Activated T-helper 17 cell treated with anti-CD3 and anti-CD28 coated beads, Interleukin-2, amount 50 U/mL, for 72 hours (primary cell): ENCODE measurements at places on chromosomes 12 and 14.

DNA sequence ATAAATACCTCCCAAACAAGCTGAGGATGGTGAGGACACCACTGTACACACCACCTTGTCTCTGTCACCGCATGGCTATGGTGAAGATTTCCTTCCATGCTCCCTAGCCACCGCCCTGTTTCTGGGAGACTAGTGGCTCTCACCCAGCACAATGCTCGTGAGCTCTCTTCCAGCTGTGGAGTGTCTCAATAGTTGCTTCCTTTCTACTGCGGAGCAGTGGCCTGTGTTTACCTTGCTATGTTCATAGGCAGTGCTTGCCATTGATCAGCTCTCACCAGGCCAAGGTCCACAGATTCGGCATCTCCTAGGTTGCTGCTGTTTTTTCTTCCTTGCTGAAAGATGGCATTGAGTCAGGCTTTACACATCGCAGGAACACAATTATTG lies 313.6 kb upstream of the RTL1 start:
- no peak for ATAC-seq
- no peak overlapping the region for H3K27ac ChIP-seq
- peaks cover 11% of the 10 kb centered on the region for H3K27me3 ChIP-seq
- H3K4me1 ChIP-seq = no peaks in the 10 kb centered on the region
- no peak overlapping the region for H3K4me3 ChIP-seq
- no peaks in the 10 kb centered on the region for H3K36me3 ChIP-seq

- ATAC-seq = no peak
- no peak overlapping the region for H3K27ac ChIP-seq
- peaks cover 32% of the 10 kb centered on the region for H3K36me3 ChIP-seq
- H3K4me3 ChIP-seq = no peak overlapping the region
Observed at GRCh38 chr12:121775501-121775900, 18.0 kb downstream of the RHOF start.

DNA sequence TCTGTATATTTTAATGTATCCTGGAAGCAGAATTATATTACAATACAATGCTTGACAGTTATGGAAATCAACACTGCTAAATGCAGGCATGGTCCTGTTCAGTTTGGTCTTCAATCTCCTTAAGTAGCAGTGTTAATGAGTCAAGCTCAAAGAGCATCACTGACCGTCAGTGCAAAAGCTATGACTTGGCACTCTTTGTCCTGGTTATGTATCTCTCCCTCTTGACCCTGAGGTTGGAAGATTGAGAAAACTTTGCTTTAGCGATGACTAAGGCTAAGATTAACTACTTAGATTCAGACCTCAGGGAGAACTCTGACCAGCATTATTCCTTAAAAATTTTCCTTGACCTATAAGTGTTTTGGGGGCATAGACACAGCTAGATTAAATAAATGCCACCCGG lies 10.9 kb downstream of the CLEC7A start:
- H3K36me3 ChIP-seq = no peaks in the 10 kb centered on the region
- no peak overlapping the region for H3K4me3 ChIP-seq
- ATAC-seq = no peak
- no peaks in the 10 kb centered on the region for H3K4me1 ChIP-seq
- H3K27me3 ChIP-seq = no peaks in the 10 kb centered on the region
- H3K27ac ChIP-seq = no peak overlapping the region

- H3K4me3 ChIP-seq = no peak overlapping the region
- no peaks in the 10 kb centered on the region for H3K27me3 ChIP-seq
- H3K27ac ChIP-seq = no peak overlapping the region
- H3K36me3 ChIP-seq = no peaks in the 10 kb centered on the region
- H3K4me1 ChIP-seq = no peaks in the 10 kb centered on the region
Observed at GRCh38 chr12:22266101-22266500, 68.4 kb downstream of the ST8SIA1 start.

DNA sequence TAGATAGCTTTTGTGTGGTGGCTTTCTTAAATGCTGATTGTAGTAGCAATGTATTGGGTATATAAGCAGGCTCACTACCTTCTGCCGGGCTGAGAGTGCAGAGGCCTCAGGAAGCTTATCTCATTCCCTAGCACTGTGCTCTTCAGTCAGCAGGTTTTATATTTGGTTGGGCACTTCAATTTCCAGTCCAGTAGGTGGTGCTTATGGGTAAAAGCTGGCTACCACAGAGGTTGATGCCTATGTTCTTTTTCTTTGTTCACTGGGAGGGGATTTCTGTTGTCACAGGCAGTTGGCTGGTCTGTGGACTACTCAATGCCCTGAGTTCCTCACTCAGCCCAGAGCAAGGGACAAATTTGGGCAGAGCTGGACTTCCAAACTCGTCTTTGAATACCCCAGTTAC lies 43.0 kb upstream of the GLIPR1 start:
- no peak overlapping the region for H3K4me3 ChIP-seq
- peak; percentile 89 for ATAC-seq
- H3K36me3 ChIP-seq = no peaks in the 10 kb centered on the region
- no peaks in the 10 kb centered on the region for H3K4me1 ChIP-seq
- H3K27me3 ChIP-seq = peaks cover 8% of the 10 kb centered on the region
- peak overlapping the region; percentile 28 for H3K27ac ChIP-seq

GRCh38 chr14:51424041-51424440 lies 184.0 kb downstream of the TMX1 start:
- H3K36me3 ChIP-seq = no peaks in the 10 kb centered on the region
- H3K4me1 ChIP-seq = peaks cover 9% of the 10 kb centered on the region
- H3K27ac ChIP-seq = no peak overlapping the region
- ATAC-seq = no peak
- H3K27me3 ChIP-seq = peaks cover 6% of the 10 kb centered on the region

DNA sequence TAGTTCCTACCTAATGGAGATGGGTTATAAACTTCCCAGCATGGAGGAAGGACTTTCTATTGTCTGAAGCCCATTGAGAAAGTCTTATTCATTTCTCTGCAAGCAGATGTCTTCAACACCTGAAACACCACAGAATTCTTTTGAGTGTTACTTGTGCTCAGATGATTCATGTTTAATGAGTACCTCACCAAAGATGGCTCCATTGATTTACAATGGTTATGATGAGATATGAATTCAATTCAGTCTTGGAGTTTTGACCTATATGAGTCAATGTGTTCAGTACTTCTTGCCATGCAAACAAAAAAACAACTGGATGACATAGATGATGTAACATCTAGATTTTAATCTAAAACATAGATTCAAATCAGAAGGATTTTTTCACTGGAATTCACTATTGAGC lies 15.4 kb upstream of the PAWR start:
- no peak overlapping the region for H3K27ac ChIP-seq
- no peaks in the 10 kb centered on the region for H3K4me1 ChIP-seq
- peaks cover 3% of the 10 kb centered on the region for H3K27me3 ChIP-seq

DNA sequence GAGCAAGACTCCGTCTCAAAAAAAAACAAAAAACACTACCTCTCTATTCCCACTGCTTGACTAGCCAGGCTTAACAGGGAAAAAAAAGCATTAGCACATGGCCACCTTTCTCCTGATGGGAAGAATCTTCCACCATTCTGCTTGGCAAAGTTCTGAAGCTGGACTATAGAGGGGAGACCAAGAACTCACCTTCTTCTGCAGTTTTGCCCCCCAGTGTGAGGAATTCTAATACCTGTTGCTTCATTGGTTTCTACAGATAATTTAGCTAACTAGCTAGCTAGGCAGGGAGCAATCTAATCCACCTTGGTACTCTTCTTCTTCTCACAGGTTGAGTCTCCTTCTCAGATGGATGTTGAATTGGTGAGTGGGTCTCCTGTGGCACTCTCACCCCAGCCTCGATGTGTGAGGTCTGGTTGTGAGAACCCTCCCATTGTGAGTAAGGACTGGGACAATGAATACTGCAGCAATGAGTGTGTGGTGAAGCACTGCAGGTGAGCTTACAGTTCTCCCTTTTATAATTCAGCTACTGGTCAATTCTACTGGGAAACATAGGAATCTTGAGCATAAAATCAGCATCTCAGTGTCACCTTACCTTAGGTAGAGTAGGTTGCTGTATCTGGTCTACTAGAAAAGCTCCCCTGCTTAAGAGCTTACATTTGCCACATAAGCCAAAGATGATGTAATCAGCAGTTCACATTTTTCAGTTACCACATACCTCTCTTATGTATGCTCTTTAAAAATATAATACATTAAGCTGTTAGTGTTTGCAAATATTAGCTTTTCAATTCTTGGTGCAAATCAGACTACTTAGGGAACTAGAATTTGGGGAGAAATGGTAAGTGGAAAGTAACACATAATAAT lies 16.0 kb downstream of the METTL3 start:
- peaks cover 100% of the 10 kb centered on the region for H3K36me3 ChIP-seq
- no peak overlapping the region for H3K4me3 ChIP-seq
- no peak for ATAC-seq
- no peaks in the 10 kb centered on the region for H3K27me3 ChIP-seq
- peaks cover 7% of the 10 kb centered on the region for H3K4me1 ChIP-seq
- no peak overlapping the region for H3K27ac ChIP-seq

GRCh38 chr12:122155705-122156104 lies 18.3 kb downstream of the IL31 start:
- H3K36me3 ChIP-seq = no peaks in the 10 kb centered on the region
- no peaks in the 10 kb centered on the region for H3K27me3 ChIP-seq
- no peak overlapping the region for H3K4me3 ChIP-seq
- no peak for ATAC-seq
- H3K4me1 ChIP-seq = no peaks in the 10 kb centered on the region
